ENCODE measurements at places on chromosomes 13 and 19.
A peak's percentile ranks its signal among the peaks of the same experiment; 100 is the strongest.

DNA sequence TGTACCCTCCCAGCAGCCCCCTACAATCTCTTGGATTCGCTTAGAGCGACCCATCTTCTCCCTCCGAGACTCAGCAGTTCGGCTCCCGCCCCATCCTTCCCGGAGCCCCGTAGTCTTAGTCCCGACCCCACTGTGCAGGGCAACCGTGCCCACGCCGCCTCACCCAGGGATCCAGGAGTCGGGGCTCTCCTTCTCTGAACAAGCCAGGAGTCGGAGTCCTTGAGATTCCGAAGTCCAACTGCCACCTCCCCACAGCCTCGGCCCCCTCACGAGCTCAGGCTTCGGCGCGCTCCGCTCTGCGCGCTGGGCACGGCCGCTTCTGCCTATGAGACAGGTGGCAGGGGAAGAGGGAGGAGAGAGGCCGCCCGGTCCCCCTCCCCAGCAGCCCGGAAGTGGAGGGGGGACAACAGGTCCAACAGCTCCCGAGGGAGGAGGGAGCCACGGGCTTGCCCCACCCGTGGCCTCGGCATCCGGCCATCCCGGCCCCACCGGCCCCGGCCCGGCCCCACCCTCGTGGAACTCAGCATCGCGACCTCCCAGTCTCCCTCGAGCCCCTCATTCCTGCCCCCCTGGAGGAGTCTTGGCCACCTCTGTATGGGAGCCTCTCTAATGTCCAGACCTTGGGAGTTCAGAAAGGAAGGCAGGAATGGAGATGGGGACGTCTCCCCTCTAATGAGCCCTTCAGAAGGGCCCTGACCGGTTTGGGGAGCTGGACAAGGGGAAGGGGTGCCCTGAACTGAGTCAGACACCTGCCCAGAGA, at the start of gene PHLDB3:
TSS of gene PHLDB3 (minus strand) at position 321 of the 760 bp plus-strand sequence. CDS start 628 bp downstream, outside the sequence.
- peak; percentile 39 for DNase-seq

DNA sequence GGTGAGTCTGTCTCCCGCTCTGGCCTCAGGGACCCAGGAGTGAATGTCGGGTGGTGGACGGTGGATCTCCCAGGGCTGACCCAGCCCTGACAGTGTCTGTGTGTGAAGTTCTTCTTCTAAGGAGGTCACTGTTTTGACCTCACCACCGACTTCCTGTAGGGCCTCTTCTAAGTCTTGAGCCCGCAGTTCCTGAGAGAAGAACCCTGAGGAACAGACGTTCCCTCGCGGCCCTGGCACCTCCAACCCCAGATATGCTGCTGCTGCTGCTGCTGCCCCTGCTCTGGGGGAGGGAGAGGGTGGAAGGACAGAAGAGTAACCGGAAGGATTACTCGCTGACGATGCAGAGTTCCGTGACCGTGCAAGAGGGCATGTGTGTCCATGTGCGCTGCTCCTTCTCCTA, at the start of gene SIGLEC7:
TSS of gene SIGLEC7 (plus strand) at position 183 of the 400 bp plus-strand sequence. CDS start at position 252, 69 bp downstream.
- DNase-seq, result no peak

- peak; percentile 87 for DNase-seq
Observed at GRCh38 chr19:13162724-13163608, 12.8 kb downstream of the IER2 start.

DNA sequence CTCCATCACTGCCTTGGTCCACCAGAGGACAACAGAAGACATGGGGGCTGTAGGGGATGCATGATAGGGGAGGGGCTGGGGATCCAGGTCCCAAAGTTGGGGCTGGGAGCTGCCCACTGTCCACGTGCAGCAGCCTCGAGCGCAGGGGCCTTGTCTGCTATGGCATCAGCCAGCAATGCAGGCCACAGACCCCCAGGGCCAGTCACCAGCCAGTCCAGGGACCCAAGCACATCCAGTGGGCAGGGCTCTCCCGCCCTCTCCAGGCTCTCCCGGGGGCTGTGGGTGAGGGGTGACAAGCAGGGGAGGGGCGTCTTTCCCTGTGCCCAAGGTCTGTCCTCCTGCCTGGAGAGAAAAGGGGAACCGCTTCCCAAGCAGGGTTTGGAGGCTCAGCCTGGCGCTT, 32.8 kb downstream of the PEPD start:
- DNase-seq, result no peak

DNA sequence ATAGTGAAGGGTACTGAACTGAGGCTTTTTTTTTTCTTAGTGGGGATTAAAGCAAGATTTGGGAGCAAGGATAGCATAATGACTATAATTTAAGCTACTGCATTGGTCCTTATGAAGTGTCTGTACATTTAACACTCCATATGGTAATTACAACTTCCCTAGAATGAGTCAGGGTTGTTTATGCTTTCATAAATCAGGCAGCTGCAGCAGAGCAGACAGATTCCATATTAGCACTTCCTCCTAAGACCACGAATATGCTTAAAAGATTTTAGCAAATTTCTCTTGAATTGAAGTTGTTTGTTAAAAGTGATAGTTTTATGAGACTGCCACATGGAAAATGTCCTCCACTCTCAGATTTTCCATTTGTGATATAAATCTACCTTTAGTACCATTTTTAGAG, 401.1 kb upstream of the SPRY2 start:
- DNase-seq, result no peak

DNA sequence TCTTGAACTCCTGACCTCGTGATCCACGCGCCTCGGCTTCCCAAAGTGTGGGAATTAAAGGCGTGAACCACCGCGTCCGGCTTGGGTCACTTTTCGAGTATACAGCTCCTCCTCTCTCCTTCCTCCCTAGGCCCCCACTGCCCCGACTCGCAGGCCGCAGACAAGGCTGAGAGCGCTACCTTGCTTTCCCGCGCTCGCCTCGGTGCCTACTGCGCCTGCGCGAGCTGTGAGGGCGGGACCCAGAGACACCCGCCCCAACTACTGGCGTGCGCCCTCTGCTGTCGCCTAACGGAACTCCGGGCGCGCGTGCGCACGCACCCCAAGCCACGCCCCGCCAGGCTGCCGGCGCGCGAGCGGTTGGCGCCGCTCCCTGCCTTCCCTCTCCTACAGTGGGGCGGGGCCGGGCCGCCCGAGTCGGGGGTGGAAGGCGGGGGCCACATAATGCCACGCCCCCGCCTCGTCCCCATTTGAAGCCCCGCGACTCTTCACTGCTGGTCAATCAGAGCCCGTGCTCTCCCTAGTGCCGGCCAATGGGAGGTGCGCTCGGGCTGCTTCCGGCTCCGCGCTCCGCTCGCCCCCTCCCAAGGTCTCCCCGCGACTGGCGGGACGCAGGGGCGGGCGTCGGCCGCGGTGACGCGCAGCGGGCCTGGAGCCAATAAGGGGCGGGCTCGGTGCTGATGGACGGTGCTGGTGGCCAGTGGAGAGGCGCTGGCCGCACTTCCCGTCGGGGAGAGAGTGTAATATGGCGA, at the start of gene RAB8A:
TSS of gene RAB8A (plus strand) at position 730 of the 749 bp plus-strand sequence. CDS start at position 743, 13 bp downstream.
- DNase-seq, result peak; percentile 100

DNA sequence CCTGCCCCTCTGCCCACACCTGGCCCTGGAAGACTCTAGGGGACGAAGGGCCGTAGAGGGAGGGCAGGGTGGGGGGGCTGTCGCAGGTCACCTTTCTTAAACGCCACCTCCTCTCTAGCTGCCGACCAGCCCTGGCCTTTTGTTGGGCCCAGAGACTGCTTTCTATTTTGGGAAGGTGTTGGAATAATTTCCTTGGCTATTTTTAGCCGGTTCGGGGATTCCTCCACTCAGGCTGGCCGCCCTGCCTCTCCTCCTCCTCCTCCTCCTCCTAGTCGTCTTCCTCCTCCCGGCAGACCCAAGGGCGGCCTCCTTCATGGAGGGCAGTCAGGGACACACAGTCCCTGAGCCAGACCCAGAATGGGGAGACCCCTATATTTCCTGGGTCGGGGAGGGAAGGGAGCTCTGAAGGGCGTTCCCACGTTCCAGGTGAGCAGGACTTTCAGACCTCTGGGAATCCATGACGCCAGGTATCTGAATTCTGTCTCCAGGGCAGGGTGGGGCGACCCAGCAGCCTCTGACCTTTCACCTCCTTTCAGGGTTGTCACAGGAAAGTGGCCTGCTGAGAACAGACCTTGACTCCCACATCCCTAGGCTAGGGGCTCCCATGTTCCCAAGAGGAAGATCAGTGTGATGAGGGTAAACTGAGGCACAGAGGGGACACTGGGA, 19.9 kb downstream of the GADD45B start:
- DNase-seq, result no peak

DNA sequence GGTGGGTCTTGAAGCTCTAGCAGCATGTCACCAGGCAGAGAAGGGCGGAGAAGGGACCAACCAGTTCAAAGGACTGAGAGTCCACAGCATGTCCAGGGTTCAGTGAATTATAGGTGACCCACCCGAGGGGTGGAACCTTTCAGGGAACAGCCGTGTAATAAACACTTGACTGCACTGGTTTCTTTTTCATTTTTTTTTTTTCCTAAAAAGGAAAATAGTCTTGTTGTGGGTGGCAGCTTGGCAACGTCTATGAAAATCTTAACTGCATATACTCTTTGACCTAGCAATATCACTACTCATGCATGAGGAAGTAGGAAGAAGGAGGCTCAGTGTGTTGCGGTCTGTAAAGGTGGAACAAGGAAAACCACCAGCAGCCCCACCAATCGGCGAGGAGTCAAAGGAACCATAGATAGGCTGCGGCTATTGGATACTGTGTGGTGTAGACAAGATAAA, 13.0 kb upstream of the MYH14 start:
- no peak for DNase-seq

DNA sequence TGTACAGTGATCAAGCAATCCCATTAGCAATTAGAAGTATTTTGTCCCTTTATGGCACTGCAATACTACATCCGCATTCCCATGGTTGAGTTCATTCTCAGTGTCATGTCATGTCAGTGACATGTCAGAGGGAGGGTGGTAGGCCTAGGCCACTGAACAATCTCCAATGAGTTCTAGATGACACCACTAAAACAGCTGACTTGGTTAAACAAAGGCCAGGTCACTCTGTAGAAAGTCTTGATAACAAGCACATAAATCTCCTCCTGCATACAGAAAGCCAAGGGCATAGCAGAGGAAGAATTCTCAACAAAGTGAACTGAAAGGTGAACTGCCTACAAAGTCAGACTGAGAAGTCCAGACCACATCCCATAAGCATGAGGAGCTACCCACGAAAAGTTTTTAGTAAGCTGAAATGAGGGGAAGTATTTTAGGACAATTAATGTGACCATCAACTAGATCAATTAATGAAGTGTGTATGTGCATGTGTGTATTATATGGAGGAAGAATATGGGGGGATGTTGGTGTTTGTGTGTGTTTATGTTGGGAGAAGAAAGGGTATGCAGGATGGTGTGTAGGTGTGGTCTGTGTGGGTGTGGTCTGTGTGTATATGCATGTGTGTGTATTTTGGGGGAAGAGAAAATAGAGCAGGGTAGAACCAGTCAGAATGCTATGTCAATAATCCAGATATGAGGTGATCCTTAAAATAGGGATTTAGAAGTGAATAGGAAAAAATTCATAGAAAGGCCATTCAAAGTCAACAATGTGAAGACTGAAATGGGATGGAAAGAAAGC, 67.7 kb downstream of the TBC1D4 start:
- no peak for DNase-seq

Measured in stimulated activated CD4-positive, alpha-beta T cell treated with anti-CD3 and anti-CD28 coated beads, Interleukin-2, amount 100 ng/mL, for 48 hours (primary cell).